Thoracic aorta (tissue), 2 donors: ENCODE measurements at places on chromosomes 1 and 21. TPM values are rescaled to one million over a fixed set of nuclear protein-coding genes. Genes with fewer than 3 reads are reported as not detected.
A peak's percentile ranks its signal among the peaks of the same experiment; 100 is the strongest.

DNA sequence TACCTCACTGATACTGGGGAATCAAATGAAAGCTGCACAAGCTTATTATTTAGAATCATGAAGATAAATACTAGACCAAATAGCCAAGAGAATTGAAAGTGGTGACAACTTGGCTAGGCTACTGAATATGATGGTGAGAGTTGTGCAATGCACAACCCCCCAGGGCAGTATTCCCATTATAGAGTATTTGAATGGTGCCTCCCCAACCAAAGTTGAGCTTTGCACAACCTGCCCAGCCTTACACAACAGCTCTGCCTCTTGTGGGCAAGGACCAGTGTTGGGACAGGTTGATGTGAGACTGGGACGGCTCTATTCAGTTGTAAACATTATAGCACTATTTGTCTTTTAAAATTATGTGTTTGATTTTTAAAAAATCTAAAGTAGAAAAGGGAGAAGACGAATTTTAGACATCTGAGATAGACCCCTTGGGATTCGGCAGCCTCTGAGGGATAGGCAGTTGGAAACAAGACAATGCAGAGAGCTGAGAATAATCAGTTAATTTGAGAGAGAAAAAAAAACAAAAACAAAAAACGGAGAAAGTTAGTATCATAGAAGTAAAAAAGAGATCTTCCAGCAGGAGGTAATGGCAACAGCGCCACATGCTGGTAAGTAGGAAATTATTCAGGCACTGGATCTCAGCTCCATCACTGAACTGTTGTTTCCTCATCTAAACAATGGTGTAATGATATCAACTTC is 91.0 kb upstream of the KCNA3 start:
- DNase-seq: no peak

- DNase-seq: no peak
Measured at GRCh38 chr1:170265234-170265633, 119.5 kb downstream of the NTMT2 start.

DNA sequence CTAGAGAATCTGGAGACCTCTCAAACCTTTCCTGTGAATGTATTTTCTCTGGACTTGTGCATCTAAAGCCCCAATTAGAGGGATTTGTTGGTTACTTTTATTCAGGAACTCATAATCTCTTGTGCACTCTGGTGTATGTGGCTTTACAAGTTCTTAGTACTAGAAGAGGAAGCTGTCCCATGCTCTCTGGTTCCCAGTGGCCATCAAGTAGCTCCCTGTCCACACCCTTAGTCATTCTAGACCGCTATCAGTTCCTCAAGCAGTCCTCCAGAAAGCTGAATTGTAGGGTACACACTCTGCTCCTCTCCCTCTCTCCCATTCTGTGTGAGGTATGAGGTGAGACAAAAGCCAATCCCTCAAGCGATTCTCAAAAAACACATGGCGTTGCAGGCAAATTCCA is 470.3 kb downstream of the PTPRC start:
- DNase-seq: no peak

- no peak for DNase-seq
Measured at GRCh38 chr1:7549277-7550161, 221.6 kb upstream of the VAMP3 start.

DNA sequence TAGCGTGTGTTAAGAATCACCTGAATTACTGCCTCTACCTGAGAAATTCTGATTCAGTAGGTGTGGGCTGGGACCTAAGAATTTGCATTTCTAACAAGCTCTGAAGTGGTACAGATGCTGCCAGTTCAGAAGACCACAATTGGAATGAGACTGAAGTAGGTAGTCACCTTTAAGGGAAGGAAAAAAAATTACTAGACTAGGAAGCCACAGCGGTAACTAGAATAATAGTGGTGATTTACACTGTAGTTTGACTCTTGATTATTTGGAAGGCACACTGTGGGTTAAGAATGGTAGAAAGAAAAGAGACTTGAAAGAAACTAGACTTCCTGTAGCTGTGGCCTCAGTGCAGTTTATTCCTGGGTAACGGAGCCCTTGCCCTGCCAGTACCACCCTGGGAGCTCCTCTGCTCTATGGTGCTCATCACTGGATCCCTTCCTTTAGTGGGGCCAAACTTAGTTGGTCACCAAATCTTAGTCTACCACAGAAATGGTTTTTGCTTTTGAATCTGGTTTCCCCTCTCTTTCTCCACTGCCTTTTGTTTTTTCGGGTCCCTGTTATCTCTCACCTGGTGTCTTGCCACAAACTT is 43.6 kb downstream of the ARID1A start:
- no peak for DNase-seq

- DNase-seq: no peak
Measured at GRCh38 chr1:54112705-54113368, 40.0 kb downstream of the CDCP2 start.

- no peak for DNase-seq
Measured at GRCh38 chr21:23026878-23027277, 2028.7 kb downstream of the NCAM2 start.

DNA sequence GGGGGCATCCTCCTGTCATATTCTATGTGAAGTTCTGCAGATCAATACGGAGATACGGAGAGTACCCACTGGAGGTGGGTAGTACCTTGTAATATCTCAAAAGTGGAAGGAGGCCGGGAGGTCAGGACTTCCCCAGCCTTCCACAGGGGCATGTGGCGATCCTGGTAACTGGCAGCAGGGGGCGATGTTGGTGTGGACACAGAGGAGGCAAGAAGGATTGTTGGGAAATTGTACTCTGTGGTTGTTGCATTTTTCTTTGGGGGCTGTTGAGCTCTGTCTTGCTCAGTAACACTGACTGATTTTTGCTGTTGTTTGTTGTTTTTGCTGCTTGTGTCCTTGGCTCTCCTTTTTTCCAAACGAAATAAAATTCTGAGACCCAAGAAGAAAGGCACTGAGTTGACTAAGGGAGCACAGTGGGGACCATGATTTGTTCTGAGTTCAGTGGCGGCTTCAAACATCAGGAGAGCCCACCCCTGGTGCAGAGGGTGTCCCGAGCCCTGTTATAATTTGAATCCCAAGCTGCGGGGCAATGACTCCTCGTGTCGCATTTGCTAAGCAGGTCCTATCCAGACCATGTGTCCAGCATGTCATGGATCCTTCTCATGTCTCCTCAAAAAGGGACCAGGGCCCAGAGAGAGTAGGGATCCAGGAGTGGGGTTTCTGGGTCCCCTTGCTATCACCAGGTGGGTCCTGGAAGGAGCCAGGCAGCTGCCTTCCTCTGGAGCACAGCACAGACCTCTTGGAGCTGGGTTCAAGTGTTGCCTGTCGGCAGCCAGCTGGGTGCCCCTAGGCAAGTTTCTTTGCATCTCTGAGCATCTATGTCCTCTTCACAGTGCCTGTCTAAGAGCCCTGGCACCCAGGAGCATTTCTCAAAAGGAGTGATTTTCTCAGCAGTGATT is 22.8 kb downstream of the LHX4 start:
- no peak for DNase-seq

DNA sequence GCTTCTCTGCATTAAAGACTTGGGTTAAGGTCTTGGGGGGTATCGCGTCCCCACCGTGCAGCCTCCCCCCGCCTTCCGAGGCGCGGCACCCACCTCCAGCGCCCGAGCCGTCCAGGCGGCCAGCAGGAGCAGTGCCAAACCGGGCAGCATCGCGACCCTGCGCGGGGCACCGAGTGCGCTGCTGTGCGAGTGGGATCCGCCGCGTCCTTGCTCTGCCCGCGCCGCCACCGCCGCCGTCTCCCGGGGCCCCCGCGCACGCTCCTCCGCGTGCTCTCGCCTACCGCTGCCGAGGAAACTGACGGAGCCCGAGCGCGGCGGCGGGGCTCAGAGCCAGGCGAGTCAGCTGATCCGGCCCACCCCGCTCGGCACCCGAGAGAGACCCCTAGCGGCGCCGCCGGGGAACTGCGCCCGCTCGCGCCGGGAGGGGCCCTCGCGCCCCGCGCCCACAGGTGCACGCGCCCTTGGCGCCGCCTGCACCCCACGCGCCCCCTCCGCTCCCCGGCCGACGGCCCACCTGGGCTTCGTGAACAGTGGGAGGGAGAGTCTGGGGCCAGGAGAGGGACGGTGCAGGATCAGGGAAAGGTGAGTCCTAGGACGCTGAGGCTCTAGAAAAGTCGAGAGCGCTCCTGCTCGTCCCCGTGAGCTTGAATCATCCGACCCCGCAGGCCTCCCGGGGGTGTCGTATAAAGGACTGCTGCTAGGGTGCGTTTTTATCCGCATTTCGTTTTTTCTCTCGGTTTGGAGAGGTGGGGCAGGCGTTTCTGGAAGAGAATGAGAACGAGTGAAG is at the start of gene APP:
APP (minus strand) TSS at position 300 of the 787 bp plus-strand sequence; CDS start at position 150, 150 bp downstream.
- no peak for DNase-seq

- DNase-seq: no peak
Measured at GRCh38 chr1:8465013-8465412, 147.1 kb downstream of the SLC45A1 start.

GRCh38 chr1:90761156-90761555 is 44.1 kb upstream of the BARHL2 start:
- DNase-seq: no peak

GRCh38 chr1:196902344-196902743 is 14.5 kb downstream of the CFHR4 start:
- no peak for DNase-seq

DNA sequence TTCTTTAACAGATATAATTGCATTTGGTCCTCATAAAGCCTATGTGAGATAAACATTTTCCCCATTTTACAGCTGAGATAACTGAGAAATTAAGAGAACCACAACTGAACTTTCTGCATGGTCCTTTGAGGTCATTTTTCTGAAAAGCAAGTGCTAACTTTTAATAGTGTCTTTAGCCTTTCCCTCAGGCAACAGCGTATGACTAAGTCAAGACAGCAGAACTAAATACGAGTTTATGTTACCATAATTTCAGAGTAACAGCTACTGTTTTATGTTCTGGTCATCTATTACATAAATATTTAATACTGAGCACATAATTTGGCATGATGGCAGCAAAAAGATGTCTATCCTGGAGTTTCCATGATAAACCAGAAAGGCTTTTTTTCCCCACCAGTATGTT is 95.6 kb downstream of the OLFML2B start:
- no peak for DNase-seq

DNA sequence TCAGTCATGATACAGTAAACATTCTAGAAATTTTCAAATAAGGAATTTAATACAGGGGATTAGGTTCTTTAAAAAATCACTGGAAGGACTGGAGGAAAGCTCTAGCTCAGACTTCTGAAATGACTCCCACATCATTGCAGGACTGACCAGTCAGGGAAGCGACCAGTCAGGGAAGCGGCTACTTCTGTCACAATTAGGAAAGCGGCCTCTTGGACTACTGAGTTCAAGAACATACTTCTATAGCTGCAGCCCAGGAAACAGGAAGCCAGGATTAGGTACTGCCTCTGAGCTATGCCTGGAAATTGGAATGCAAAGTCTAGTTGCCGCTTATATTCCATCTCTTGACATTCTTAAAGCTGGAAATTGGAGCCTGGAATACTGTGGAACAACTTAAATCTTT is 45.5 kb downstream of the USP25 start:
- no peak for DNase-seq

- DNase-seq: peak; percentile 74
Measured at GRCh38 chr21:45306832-45307571, 19.3 kb upstream of the POFUT2 start.

- DNase-seq: no peak
Measured at GRCh38 chr1:117007719-117008013, 6.1 kb downstream of the CD101 start.

- DNase-seq: no peak
Measured at GRCh38 chr1:77341195-77341594, 59.4 kb downstream of the AK5 start.

DNA sequence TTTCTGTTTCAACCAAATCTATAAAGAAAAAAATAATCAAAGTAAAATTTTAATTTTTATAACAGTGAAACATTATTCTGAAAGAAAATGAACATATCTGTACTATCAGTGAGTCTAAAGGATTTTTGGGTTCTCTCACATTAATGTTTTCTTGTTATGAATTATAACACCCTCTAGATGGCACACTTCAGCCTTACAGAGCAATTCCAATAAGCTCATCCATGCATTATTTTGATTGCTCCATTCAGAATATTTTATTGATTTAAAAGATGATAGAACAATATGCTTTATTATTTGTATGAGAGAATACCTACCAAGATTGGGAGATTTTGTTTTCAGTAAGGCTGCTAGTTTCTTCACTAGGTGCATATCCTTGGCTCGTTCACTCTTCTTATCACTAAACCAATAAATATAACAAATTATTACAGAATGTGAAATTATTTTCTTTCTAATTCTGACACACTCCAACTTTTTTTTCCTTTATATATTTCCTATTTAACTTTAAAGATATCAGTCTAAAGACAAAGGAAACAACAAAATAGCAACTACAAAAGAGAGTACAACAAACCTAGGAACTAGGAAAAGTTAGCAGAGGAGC is 82.4 kb downstream of the RAB3GAP2 start:
- DNase-seq: no peak

DNA sequence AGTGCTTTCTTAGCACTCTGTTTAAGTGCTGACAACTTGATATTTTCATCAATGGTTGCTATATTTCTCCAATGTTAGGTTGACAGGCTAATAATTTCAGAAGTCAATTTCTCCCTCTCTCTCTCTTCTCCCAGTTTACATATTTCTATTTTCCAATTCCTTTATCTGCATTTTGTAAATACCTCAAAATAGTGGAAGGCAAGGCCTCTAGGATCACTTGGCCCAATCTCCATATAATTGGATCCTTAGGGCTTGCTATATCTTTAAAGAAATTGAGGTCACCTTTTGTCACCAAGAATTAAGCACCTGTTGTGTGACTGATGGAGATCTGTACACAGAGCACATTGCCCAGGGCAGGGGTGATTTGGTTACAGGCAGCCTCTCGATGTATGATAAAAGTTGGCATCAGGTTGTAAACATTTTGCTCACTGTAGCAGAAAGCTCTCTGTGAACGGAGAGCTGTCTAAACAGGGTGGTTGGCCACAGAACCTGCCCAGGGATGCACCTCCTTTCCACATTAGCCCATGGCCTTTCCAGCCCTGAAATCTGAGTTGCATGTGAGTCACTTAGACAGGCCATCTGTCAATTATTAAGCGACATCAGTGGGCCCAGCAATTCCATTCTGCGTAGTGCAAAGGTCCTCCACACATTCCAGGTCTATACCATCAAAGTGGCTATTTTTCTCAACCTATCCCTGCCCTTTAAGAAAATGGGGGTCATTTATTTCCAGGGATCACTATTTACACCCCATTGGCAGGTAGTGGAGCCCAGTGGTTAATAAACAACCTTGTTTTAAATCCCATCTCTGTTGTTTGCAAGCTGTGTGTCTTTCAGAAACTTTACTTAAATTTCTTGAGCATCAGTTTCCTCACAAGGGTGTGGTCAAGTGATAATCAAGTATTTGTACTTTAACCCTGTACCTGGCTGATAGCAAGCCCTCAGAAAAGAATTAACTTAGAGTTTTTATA is 29.1 kb upstream of the IRF2BP2 start:
- no peak for DNase-seq

GRCh38 chr1:35883635-35884101 is 659 bp downstream of the AGO1 start:
- no peak for DNase-seq

The NPHS2 gene
- not detected for total RNA-seq

The PM20D1 gene
- total RNA-seq: not detected

The KIF26B gene
- total RNA-seq: 0.14 TPM

The GBP4 gene
- total RNA-seq: 20.2 TPM

The CTH gene
- total RNA-seq: 0.81 TPM

The IFFO2 gene
- 27.7 TPM for total RNA-seq

The HES5 gene
- 0.27 TPM for total RNA-seq

The S100A7A gene
- total RNA-seq: not detected

The IL20 gene
- total RNA-seq: not detected

The FHAD1 gene
- not detected for total RNA-seq

The GMEB1 gene
- 15.5 TPM for total RNA-seq

The TSTD1 gene
- 19.9 TPM for total RNA-seq

The DPT gene
- total RNA-seq: 85.7 TPM

The CHI3L2 gene
- total RNA-seq: 2.2 TPM
